Cortex of kidney (tissue), 1 donor: ENCODE measurements at places on chromosomes 4 and X.

GRCh38 chrX:68439341-68439740, 6.0 kb upstream of the OPHN1 start:
- no peak for DNase-seq

- no peak for DNase-seq
Observed at GRCh38 chrX:8849458-8849857, 48.3 kb upstream of the FAM9A start.

DNA sequence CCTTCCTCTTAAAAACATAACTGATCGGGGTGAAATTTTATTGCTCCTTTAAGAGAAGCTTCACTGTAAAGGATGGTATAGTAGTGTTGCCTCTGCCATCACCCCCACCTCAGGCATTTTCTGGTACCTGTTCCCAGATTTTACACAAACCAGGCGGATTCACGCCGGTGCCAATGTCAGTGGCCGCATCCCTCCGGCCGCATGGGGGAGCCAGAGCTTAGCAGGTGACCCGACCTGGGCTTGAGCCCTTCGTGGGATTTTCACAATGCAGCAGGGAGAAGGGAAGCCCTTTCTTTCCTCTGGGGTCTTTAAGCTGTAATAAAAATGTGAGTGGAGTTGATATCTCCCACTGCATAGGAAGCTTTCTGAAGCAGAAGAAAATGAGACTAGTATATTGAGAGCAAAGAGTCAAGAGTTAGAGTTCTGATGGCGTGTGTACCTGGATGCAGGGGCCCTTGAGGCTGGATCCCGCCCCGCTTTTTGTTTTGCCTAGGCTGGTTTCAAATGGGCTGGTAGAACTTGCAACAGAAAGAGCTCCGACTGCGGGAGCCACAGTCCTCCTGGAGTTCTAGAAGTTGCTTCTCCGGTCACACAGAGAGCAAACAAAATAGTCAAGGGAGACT, 59.4 kb downstream of the POLR2B start:
- DNase-seq: no peak

DNA sequence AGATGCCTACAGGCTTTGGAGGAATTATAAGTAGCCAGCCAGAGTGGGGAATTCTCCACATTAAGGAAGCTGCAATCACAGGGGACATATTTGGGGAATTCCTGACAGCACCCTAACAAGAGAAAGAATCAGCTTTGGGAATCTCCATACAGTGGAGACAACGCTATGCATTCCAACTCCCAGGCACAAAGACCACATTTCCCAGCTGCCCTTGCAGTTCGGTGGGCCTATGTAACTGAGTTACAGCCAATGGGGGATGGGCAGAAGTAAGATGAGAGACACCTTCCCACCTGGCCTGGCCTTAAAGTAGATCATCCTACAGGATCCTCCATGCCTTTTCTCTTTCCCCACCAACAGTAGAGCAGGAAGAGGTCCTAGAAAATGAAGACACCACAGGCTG, 43.4 kb upstream of the CCKAR start:
- no peak for DNase-seq

DNA sequence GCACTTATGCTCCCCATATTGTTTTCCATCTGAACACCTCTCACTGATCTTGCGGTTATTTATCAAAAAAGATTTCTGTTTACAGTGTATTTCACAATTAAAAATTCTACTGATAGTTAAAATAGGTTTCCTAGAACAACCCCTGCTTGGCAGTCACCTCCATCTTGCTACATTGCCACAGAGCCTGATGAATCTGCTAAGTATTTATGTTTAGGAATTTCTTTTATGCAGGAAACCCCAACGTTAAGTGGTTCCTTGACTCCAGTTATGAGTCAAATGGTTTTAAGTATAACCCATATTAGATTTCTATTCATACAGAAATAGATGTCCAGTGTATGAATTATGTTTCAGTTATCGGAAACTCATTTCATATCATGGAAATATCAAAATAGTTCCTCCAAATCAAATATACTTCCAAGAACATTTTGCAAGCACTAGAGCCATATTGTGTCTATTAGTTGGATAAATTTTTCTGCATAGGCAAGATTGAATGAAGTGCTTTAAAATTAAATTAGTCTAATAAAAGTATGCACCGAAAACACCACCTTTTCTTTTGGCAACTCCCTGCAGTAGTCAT, 20.6 kb downstream of the GALNT7 start:
- no peak for DNase-seq

GRCh38 chrX:119121341-119121740, 6.3 kb downstream of the KIAA1210 start:
- no peak for DNase-seq

GRCh38 chrX:35098419-35098818, 155.8 kb downstream of the FAM47B start:
- no peak for DNase-seq

- no peak for DNase-seq
Observed at GRCh38 chrX:5632061-5632614, 596.5 kb downstream of the NLGN4X start.

DNA sequence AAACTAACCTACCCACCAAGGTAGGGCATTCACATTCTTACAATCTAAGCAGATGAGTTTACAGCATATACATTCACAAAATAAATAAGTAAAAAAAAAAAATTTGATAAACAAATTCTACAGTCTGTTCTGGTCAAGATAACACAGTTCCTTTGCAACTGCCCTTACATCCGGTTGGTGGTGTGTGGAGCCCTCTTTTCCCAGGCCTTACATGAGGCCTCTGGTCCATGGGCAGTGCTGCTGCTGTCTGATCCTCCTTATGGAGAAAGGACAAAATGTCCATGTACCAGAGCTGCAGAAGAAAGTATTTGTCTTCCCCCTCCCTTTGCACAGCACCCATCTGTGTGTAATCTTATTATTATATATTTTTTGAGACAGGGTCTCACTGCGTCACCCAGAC, 2.2 kb upstream of the SEPTIN11 start:
- no peak for DNase-seq

GRCh38 chrX:115518113-115518512, 42.9 kb upstream of the PLS3 start:
- DNase-seq: no peak

DNA sequence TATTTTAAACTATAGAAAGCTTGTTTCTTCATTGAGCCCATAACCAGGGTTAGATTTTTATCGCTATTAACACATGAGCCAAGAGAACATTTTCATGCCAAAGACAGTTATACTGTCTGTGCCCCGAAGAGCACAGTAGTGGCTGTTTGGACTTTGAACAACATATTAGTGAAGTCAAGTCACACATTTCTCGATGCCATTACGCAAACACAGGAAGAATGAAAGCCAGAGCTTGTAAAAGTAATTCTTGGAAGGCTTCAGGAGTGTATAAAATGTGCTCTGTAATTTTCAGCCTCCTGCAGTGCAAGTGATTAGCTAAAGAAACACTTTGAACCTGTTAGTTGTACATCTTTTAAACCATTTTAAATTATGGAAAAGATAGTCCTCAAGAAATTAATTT, 590.7 kb upstream of the PITX2 start:
- DNase-seq: no peak

DNA sequence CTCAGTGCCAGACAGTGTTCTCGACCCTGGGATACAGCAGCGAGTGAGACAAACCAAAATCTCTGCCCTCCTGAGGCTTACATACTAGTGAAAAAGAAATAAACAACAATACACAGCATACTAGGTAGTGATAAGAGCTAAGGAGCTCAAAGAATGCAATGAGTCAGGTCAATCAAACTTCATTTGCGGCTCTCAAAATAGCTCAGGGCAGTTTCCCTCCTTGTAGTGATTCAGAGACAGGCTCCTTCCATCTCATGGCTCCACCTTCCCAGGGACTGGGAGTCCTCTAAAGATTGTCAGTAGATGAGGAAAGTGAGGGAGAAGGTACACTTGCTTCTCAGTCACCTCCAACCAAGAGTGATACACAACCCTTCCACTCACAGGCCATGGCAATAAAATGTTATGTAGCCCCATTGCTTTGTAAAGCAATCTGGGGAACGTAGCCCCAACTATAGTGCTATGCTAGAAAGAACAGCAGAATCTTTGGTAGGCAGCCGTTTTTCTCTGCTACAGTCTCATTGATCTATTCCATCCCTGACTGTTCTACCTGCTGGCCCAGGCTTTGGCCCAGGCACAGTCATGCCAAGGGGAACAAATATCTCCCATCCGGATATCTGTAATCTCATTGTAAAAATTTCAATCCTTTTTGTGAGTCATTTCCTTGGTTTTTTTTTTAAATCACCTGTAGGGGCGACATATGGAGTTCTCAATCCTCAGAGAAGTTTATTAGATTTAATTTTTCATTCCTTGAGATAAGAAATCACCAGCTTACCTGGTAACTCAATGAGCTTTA, 183.1 kb upstream of the S100G start:
- no peak for DNase-seq

DNA sequence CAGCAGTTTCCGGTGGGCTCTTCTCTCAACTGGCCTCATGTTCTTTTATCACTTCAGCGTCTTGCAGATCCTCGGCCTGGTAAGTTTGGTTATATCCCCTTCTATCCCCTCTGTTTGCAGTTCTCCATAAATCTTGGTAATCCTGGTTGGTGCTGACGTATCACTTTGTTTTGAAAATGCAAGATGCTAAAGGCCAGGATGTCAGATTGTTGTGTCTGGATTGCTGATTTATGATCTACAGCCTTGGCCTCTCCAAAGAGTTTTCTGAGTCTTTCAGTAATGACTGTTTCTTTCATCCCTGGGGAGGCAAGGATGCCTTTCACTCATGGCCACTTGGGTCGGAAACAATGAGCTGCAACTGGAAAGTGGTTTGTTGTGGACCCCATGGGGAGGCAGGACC, 146.4 kb downstream of the AMMECR1 start:
- DNase-seq: no peak

GRCh38 chr4:769511-769910, 56.4 kb downstream of the CPLX1 start:
- DNase-seq: no peak

DNA sequence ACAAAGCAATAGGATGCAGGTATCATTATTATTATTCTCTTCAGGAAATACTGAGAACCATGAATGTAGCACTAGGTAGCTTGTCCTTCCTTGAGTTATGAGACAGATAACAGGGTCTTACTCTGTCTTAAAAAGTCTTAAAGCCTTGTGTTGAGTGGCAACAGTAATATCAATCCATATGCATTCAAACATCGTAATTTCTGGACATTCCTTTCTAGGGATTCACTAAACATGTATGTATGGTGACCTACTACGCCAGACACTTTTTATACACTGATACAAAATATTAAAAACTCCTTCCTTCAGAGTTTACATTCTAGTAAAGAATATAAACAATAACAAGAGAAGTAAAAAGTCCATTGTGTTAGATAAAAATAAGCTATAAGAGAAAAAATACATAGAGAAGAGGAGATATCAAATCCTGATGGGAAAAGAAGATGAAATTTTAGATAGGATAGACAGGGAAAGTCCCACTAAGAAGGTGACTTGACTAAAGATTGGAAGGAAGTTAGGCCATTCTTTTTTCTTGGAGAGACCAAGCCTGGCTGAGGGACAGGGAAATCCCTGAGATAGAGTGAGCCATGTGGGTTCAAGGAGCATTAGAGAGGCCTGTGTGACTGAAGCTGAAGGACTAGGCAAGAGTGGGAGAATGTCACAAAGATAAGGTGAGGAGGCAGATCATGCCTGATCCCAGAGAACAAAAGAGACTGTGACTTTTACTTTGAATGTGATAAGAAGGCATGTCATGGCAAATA, 5.0 kb upstream of the DDX60L start:
- no peak for DNase-seq

- no peak for DNase-seq
Observed at GRCh38 chr4:41799126-41799525, 50.6 kb upstream of the PHOX2B start.

- no peak for DNase-seq
Observed at GRCh38 chrX:5646818-5647217, 581.8 kb downstream of the NLGN4X start.

DNA sequence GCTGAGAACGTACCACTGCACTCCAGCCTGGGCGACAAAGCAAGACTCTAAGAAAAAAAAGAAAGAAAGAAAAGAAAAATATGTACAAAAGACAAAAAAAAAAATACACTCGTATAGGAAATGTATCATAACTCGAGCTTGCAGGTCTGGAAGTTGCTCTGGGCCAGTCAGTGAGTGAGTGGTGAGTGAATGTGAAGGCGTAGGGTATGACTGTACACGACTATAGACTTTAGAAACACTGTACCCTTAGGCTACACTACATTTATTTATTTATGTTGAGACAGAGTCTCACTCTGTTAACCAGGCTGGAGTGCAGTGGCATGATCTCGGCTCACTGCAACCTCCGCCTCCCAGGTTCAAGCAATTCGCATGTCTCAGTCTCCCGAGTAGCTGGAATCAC, 29.4 kb downstream of the EVC2 start:
- no peak for DNase-seq

DNA sequence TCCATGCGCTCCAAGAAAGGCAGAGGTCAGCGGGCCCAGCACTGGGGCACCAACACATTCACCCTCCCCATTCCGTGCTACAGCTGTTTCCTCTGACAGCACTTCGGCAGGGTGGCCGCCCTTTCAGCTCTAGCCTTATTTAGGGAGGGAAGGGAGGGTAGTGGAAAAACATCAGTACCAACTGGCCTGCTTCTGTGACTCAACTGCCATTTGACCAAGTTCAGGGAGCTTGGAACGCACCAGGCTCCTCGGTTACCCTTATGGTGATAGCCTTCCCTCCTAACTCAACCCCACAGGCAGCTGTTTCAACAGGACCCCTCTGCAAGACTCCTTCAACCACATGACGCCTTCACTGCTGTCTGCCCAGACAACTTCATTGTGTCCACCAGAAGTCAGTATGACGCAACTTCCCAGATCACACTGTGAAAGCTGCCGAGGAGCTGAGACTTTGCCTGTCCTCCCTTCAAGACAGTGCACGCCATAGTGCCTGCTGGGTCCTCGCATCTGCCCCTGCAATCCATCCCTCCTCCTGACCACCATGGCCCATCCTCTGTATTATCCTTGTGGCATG, 132.2 kb downstream of the AFAP1 start:
- no peak for DNase-seq

GRCh38 chr4:140195806-140196205, 41.8 kb upstream of the MAML3 start:
- DNase-seq: no peak

DNA sequence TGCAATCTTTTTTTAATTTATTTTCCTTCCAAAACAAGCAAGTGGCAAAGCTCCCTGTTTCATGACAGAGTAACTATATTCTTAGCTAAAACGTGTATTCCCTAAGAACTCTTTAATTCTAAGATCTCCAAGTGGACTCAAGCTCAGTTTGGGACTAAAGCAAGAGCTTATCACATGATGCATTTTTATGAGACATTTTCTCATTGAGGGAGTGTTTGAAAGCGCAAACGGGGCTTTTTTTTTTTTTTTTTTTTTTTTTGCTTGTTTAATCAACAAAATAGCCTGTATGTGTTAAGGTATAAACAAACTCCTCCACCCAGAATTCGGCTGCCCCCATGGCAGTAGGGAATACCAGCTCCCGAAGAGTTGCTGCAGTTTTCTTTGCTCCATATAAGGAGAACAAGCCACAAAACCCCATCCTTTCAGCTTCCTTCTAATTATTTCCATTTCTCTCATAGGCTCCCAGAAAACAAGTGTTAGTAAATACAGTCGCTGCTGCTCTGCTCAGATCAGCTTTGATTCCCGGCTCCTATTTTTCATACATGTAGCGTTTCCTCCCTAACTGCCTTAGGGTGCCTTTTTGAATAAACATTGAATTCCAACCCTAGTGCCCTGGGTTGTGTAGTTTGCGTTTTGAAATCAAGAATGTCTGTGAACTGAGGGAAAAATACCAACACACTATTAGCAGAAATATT, 669 bp upstream of the PPARGC1A start:
- no peak for DNase-seq

GRCh38 chr4:3168029-3168428, 80.9 kb upstream of the MSANTD1 start:
- DNase-seq: no peak

- DNase-seq: no peak
Observed at GRCh38 chrX:103536071-103536470, 16.8 kb upstream of the RAB40A start.

- DNase-seq: no peak
Observed at GRCh38 chr4:139209470-139210063, 32.5 kb upstream of the ELF2 start.
